NCI-H187 treated with DMSO at 0.1 percent for 48 hours (cell line): ENCODE measurements at places on chromosomes 11 and 22.

DNA sequence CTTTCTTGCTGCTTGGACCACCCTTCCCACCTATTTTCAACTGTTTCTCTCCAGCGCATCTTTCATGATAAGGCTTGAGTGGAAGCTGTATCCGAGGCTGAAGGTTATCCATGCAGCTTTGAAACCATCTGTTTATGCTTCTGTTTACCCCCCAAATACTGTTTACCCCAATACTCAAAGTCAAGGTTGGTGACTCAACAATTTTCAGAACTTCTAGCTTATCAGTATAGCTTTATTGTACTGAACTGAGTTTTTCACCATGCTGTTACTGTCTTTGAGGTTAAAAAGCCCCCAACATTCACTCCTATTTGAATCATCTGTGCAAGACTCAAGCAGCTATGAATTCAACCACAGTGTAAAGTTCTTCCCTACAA, 1.1 kb upstream of the CABIN1 start:
- DNase-seq = no peak

- no peak for DNase-seq
Observed at GRCh38 chr22:30485362-30485988, 13.7 kb upstream of the SEC14L3 start.

DNA sequence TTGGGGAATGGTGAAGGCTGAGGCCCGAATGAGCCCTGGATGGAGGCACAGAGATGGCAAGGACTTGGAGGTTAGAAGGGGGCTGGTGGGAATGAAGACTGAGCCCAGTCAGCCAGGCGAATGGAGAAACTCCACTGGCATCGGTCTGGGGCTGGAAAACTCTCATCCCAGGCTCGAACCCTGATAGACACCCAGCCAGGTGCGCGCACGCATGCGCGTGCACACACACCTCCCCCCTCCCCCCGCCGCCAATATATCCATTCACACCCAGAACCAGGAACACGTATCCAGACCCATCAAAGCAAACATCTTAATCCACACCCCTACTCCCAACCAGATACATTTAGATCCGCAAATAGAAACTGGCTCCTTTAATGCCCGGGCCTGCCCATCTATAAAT, 139.3 kb downstream of the CEP164 start:
- no peak for DNase-seq

DNA sequence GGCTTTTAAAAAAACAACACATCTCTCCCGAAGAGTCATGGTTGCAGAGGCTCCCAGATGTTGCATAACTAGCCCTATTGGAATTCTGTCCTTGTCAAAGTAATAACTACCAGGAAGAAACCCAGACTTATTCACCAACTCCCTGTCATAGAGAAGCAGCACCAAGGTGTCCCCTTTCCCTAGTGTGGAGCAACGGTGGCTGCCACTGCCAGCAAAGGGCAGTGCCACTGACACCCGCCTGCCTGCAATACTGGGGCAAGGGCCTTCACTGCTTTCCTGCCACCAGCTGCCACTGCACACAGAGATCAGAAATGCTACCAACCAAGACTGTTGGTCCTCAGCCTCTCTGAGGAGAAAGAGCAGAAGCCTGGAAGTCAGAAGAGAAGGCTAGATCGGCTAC, 27.3 kb downstream of the NAP1L4 start:
- DNase-seq = no peak

- no peak for DNase-seq
Observed at GRCh38 chr11:16962146-16962545, 52.1 kb downstream of the PLEKHA7 start.

DNA sequence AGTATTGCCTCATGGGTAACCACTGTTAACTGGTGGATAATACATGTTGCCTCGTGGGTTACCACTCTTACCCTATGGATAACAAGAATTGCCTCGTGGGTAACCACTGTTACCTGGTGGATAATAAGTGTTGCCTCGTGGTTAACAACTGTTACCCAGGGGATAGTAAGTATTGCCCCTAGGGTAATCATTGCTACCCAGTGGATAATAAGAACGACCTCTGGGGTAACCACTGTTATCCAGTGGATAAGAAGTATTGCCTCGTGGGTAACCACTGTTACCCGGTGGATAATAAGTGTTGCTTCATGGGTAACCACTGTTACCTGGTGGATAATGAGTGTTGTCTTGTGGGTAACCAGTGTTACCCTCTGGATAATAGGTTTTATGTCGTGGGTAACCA, 28.1 kb upstream of the NXPE4 start:
- no peak for DNase-seq

DNA sequence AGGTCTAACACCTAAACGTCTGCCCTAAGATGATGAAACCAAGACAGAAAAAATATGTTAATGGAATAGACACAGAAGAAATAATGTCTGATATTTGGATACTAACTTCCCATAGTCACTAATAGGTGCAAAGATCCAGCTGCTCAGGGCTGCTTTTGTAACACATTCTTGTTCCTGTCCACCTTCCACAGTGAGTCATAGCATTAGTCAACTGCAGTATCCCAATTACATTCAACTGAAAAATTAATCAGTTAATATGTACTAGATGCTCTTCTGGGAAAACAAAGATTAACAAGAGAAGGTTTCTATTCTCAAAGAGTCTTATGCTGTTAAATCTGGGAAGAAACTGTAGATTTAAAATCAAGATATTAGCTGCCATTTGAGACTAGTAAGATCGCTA, 47.6 kb downstream of the HEPHL1 start:
- DNase-seq = no peak

GRCh38 chr11:33633251-33634003, 67.2 kb downstream of the C11orf91 start:
- peak; percentile 97 for DNase-seq

DNA sequence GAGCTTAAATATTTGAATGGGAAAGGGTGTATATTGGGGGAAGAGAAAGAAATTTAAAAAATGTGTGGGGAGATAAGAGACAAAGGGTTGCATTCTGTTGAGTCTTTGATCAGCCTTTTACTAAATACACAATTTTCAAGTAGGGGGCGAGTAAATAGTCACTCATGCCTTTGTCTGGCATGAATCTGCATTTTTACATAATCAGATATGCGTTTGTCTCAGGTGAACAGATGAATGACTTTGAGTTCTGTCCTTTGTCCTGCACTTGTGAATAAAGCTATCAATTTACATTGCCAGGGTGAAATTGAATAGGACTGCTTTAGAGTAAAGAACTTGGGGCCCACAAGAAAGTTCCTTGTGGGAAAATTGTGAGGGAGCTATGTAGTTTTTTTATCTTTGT, 523.6 kb upstream of the LUZP2 start:
- DNase-seq = no peak

DNA sequence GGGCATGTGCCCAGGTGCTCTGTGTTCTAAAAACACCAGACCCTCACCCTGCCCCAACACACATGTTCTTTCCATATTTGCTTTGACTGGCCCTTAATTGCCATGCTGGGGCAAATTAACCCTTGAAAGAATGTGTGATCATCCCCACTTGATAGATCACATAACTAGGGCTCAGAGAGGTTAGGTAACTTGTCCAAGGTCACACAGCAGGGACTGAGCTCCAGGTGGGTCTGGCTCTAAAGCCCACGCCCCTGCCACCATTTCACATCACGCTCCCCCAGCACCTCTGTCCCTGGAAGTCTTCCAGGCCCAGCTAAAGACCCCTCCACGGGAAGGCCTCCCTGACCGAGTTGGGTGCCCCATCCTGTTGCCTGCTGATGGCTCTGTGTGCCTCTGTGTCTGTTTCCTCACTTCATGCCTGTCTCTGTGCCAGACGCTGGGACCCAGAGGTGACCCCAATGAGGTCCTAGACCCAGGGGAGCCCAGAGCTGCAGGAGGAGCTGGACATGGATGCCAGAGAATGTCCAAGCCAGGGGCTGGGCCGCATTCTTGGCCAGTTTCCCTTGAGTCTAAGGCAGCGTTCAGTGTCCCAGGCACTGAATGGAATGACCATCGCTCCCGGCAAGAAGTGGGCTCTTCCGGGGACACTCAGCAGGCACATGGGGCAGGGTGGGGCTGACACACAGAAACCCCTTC, 79.7 kb downstream of the MYO7A start:
- no peak for DNase-seq

DNA sequence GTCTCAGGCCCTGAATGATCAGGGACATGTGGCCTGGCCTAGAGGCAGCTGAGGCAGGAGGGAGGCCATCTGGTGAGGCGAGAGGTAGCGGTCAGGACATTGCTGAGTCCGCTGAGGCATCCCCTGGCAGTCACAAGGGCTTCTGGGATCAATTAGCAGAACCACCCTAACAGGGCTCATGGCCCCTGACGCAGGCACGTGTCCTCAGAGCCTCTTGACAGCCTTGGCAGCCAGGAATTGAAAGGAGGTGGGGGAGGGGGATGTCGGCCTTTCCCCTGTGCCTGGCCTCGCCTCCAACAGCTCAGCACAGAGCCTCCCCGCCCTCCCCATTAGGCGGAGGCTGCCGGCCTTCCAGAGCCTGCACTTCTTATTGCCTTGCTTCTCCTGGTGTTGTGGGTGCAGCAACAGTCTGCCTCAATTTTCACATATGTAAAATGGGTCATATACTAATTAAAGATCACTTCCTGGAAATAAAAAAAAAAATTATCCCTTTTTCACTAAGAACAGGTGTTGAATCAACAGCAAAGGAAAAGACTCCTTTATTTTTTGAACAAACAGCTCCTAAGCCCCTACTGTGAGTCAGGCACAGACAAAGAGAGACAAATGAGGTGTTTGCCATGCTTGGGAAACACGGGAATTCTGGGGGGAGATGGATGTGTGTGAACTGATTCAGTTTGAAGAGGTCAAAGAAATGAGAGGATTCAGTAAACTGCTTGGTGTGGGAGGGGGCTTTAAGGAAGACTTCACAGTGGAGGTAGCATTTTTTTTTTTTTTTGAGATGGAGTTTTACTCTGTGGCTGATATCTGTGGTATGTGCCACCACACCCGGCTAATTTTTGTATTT, 55.3 kb downstream of the NFAM1 start:
- peak; percentile 26 for DNase-seq

DNA sequence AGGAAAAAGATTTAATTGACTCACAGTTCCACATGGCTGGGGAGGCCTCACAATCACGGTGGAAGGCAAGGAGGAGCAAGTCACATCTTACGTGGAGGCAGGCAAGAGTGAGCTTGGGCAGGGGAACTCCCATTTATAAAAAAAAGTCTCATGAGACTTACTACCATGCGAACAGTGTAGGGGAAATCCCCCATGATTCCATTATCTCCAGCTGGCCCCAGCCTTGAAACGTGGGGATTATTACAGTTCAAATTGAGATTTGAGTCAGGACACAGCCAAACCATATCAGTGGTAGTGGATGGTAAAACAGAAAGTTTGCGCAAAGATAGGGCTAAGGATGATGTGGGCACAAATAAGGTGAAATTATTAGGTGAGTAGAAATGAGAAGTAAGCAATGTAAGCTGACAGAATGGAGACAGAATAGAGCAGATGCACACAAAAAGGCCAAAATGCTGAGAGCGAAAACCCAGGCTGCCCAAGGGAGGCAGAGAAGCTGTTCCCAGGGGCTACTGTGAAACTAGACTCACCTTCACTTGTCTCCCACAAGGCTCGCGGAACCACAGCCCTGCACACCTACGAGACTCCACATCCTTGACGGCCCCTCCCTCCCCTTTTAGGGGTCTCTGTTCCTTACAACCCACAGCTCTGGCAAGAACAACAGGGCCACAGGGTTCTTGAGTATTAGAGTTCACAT, 377.6 kb downstream of the CADM1 start:
- no peak for DNase-seq

GRCh38 chr22:36286096-36286957, 33.4 kb downstream of the APOL1 start:
- DNase-seq = no peak

DNA sequence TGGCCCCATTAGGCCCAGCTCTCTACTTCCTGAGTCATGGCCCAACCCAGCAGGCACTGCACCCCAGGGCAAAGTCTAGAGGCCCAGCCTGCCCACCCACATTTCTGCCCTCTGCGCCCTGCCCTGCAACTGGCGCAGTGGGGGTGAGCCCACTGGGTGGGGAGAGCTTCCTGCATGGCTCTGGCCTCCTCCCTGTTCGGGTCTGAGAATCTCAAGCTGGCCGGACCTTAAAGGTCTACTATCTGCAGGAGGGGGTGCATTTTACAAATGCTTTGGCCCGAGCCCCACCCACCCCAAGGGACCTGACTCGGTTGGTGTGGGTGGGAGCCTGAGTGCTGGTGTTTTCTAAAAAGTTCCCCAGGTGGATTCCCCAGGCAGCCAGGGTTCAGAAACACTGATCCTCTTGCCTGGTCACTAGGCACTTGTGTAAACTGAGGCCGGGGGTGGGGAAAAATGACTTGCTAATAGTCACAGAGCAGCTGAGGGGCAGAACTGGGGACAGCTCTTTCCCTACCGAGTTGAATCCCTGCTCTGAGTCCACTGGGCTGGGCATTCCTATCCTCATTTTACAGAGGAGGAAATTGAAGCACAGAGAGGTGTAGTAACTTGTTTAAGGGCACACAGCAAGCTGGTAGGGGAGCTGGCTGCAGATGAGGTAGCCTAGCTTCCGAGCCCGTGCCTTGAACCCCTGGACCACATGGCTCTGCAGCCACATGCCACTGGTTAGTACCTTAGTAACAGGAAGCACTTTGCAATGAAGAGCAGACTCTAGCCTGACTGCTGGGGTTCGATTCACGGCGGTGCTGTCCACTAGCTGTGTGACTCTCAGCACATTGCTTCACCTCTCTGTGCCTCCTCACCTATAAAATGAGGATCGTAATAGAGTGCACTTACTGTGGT, 36.3 kb downstream of the CD82 start:
- DNase-seq = no peak

GRCh38 chr22:39313258-39314001, 6.0 kb downstream of the RPL3 start:
- DNase-seq = no peak

GRCh38 chr11:36385121-36385970, 89.3 kb downstream of the PRR5L start:
- no peak for DNase-seq

GRCh38 chr11:60455531-60456042, at the start of gene MS4A1:
Gene MS4A1, plus strand, starts transcription at chr11:60455847. Its CDS starts 6,528 bp downstream, at chr11:60462375.
- no peak for DNase-seq

DNA sequence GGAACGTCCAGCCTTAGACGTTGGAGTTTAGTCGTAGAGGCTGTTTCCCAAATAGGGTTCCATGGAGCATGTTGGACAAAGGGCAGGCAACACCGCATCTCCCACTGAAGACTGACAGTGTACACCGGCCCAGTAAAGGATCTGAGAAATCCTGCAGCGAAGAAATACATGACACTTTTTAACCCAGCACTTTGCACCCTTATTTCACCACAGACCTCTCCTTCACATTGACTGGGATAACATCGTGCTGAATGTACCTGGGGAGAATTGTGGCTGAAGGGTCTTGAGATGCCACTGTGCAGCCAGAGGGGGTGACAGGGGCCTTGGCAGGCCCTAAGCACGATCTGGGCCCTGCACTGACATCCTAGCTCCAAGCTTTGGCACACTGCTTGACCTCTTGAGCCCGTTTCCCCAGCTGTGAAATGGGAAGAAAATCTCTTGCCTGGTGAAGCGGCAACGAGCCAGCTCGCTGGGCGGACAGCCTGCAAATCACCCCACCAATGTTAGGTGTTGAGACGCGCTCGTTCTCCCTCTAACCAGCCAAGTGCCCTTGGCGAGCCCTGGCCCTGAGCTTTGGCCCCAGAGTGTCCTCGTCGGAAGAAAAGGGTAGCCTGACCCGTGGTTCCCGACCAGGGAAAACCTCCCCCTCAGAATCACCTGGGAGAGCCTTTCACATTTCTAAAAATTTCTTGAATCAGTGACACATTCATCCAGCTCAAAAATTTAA, 13.4 kb downstream of the CD5 start:
- DNase-seq = no peak
